NCI-H2081 treated with DMSO at 0.1 percent for 48 hours (cell line): ENCODE measurements at places on chromosomes 5 and 9.

DNA sequence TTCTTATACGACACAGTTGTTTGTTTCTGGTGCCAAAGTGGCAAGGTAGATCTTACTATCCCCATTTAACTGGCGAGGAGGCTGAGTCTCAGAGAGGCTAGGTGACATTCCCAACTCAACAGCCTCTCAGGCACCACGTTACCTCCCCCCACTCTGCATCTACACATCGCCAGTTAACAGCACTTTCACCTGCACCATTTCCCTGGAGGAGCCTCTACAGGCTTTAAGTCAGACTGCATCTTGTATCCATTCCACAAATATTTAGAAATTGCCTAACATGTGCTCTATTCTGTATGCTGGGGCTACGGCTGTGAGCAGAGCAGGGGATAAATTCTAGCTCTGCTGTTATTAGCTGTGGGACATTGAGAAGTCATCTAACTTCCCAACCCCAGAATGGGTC lies 168.6 kb downstream of the INSYN2B start:
- DNase-seq, result no peak

DNA sequence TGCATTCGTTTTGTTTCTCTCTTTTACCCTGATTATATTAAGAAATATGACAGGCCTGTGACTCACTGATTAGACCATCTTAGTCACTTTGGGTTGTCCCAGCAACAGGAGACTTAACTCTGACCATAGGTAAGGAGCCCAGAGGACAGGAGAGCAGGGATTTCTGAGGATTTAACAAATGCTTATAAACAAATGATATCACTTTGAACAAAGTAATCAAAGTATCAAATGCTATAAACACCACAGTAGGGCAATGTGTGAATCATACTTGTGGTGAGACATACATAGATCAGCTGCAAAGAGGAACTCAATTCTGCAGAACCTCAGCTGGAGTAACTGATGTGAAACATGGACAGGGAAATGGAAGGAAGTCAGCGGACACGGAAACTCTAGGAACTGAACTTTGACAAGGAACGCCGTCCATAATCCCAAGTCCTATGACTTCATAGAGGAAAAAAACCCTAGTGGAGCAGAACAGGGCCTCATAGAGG lies 190.6 kb upstream of the MSX2 start:
- no peak for DNase-seq

DNA sequence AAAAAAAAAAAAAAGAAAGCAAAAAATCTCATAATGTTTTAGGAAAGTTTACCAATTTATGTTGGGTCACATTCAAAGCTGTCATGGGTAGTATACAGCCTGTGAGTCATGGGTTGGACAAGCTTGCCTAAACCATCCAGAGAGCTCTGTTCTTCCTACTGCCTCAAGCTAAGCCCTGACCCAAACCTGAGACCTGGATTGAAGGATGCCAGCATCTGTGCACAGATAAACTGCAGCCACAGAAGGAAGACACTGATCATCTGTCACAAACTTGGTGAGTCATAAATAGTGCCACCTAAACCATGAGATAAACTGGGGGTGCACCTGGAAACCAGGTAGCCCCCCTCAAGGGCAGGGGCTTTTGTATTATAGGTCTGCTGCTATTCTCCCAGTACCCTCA lies 31.0 kb downstream of the CSF2 start:
- no peak for DNase-seq

DNA sequence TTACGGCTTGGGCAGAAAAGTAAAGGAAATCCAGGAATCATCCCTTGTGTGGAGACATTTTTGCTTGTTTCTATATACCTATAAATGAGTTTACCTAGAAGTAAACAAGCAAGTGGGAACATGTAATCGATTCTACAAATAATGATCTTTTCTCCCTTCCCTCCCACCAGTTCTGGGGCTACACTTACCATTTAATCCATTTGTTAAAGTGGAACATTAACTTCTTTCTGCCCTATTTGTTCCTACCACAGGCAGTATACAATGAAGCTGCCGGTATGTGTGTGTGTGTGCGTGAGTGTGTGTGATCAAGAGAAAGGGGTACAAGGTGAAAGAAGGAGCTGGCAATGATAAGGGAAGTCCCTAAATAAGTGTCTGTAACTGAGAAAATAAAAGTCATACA lies 26.4 kb upstream of the ELL2 start:
- DNase-seq, result no peak

- no peak for DNase-seq
Measured at GRCh38 chr5:141677415-141677814, 4.6 kb downstream of the ARAP3 start.

GRCh38 chr5:6907320-6907918 lies 194.2 kb downstream of the TENT4A start:
- no peak for DNase-seq

GRCh38 chr5:69450116-69450515 lies 35.2 kb downstream of the MARVELD2 start:
- DNase-seq, result no peak

DNA sequence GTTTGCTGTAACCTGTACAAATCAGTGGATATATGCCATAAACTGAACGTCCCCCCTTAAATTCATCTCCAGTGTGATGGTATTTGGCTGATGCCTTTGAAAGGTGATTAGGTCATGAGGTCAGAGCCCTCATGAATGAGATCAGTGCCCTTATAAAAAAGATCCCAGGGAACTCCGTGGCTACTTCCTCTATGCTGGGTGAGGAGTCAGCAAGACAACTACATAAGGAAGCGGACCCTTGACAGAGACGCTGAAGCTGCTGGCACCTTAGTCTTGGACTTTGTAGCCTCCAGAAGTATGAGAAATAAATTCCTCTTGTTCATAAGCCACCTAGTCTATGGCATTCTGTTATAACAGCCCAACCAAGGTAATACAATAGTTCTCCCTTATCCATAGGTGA lies 215.1 kb upstream of the ZNF608 start:
- DNase-seq, result no peak

GRCh38 chr5:172479034-172479783 lies 24.9 kb upstream of the SH3PXD2B start:
- peak; percentile 23 for DNase-seq
